ENCODE measurements at places on chromosomes 5 and 9.

- DNase-seq: no peak
These were observed 1178.9 kb upstream of the WWC1 start for GRCh38 chr5:167112556-167112955.

DNA sequence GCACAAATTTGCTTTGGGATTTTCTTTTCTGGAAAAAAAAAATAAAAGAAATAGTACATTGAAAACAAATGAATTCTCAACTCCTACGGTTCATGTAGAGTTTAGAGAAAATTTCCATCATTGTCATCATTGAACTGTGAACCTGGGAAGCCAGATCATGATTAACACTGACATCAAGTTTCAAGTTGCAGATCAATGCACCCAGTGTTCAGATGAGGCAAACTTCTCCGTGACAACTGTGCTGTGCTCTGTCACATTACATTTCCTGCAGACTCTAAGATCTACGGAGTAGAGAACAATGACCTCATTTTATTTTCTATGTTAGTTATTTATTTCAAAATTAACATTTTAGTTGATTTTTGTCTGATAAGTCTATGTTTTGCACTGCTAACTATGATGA lies 99.7 kb downstream of the MAP1B start:
- DNase-seq: no peak

- DNase-seq: peak; percentile 86
These were observed 120.9 kb downstream of the WNK2 start for GRCh38 chr9:93304574-93305496.

GRCh38 chr9:95607507-95607906 lies 90.7 kb upstream of the PTCH1 start:
- DNase-seq: no peak

Data from femur (tissue), 1 donor.